Renal cortex interstitium (tissue), 15 donors: ENCODE measurements at places on chromosomes 7 and 10. TPM values are rescaled to one million over a fixed set of nuclear protein-coding genes. Genes with fewer than 3 reads are reported as not detected.
A peak's percentile ranks its signal among the peaks of the same experiment; 100 is the strongest.

DNA sequence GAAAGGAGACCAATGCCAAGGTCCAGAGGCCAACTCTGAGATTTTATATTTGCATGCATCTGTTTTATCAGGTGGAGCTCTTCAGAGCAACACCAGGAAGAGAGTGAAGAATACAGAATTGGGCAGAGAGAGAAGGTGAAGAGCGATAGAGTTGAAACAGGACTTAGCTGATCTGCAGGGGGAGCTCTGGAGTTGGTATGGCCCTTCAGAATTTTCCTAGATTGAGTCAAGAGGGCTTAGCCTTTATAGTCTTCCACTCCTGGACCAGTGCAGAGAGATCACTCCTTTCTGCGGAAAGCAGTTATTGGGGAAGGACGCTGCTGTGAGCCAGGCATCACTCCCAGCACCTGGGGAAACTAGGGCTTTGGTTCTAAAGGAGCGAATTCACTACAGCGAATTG is 105.0 kb upstream of the DGKB start:
- no peak for DNase-seq

DNA sequence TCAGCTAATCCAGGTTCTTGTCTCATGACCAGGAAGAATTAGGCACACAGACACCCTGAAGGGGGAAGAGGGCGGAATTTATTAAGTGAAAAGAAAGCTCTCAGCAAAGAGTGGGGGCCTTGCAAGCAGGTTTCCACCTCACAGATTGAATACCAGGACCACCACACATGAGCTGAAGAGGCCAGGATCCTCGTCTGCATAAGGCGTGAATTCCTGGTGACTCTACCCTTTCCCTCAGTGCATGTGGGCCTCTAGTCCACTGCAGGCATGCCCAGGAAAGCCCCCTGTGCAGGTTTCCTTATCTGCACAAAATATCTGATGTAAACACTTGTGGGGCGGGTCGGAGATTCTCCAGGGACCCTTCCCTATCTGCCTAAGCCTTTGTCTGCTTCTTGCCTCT is 782.1 kb upstream of the LRRN3 start:
- no peak for DNase-seq

DNA sequence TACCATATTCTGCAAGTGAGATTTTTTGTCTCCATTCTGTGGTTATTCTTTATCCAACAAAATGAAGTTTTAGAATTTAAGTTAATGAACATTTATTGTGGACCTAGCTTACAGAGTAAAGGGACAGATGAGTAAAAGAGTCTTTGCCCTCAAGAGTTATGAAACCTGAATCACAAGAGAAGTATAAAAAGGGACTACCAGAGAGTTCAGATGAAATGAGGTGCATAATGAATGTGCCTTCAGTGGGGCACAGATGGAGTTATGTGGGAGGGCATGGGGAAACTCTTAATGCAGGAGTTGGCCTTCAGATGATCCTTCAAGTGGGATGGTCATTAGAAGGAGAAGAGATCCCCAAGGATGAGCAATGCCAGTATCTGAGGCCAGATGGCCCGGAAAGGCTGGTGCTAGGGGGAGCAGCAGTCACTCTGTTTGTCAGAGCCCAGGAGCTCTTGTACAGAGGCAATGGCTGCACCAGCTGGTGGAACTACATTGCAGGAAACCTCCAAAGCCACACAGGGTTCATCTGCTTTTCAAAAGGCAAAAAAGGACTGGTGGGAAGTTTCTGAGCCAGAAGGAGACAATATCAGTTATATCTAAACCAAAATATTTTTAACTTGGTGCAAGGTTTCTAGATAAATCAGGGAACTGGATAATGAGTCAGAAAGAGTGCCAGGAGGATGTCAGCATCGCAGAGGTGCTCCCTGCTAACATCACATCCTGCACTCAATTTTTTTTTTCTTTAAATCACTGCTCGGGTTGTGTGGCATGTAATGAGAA is 162.0 kb downstream of the KLF6 start:
- no peak for DNase-seq

The MASTL gene
- polyA plus RNA-seq = 22.2 TPM

The WIPF3 gene
- polyA plus RNA-seq = 5.4 TPM

DNA sequence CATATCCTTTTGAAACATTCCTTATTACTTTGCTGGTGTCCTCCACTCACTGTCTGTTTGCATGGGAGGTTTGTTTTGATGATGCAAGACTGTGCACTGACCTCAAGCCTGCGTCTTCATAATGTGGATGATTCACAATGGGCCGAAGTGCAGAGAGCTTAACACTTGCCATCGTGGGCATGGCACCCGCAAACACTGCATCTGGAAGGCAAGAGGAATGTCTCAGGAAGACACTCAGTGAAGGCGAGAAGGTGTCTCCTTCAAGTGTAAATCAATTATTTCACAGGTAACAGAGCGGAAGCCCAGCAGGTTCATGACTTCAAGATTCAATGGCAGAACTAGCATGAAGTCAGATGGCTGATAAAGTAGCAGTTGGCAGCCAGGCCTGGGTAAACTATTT is 98.1 kb downstream of the DPY19L1 start:
- no peak for DNase-seq

GRCh38 chr10:17643339-17643754 is 604 bp upstream of the STAM start:
- DNase-seq = no peak

The SVIL gene
- polyA plus RNA-seq = 42.4 TPM

The UPK3B gene
- polyA plus RNA-seq = 2.4 TPM

DNA sequence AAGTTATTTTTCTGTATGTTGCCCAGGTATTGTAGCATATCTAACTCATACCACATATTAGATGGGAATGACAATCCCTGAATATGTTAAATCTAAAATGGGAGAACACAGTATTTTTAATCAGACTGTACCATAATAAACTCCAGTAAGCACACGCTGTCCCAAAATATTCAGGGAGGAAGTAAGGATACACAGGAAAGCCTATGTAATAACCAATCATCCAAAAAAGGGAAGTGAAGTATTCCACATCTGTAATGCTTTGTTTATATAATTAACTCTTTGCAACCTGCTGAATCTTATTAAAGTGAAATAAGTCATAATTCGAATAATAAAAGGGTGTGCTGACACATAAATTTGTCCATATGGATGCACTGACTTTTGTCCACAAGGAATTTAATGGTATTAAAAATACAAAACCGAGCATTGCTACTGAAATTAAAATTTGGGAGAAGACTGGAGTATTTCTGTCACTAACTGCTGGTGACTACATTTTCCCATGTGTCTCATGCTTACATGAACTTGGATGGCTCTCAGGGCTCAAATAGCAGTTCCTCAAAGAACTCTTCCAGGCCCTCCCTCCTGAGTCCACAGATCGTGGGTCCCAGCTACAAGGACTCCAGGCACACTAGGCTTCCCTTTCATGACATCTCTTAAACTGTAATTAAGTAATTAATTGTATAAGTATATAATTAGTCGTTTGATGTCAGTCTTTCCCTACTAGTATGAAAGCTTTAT is 120.6 kb downstream of the NEBL start:
- DNase-seq = no peak

DNA sequence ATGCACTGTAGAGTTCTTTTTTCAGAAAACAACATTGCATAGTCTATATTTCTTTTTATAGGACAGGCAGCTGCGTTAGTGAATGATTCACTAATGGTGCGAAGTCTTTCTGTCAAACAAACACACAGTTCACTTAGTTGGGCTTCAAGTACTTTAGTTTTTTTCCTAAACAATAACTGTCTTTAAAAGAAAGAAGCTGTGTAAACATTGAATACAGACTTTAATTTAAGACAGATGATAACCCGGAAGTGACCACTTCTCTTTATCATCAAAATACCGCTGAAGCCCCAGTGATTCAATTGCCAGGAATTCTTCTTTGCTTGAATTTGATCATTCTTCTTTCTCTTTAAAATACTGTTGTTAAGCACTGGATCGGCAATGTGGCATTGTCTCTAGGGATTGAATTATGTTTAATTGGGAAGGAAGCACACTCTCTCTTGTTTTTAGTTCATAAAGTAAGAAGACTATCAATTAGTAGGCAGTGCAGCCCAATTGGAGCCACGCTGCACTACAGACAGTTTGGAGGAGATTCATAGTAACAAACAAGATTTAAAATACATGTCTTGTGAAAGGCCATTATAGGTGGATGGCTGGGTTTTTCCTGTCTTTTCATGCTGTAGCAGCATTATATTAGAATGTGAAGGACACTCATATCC is 30.4 kb downstream of the CNTNAP2 start:
- DNase-seq = peak; percentile 7
